Activated CD4-positive, alpha-beta T cell treated with anti-CD3 and anti-CD28 coated beads, Interleukin-2, amount 50 U/mL, for 4 hours (primary cell): ENCODE measurements at places on chromosomes 16 and 17.

GRCh38 chr17:82230609-82231311 is 1.9 kb downstream of the SLC16A3 start:
- DNase-seq: no peak

DNA sequence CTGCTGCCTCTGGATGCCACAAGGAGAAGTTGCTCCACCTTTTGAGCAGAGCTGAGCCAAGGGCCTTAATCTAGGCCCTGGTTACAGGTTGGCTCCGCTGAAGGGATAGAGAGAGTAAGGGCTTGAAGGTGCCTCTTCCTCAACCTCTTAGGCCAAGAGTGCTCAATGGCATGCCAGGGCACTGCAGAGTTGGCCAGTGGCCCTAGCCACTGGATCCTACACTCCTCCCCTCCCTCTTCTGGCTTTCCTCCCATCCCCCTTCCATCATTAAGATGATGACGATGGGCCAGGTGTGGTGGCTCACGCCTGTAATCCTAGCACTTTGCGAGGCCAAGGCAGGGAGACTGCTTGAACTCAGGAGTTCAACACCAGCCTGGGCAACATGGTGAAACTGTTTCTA is 50.5 kb downstream of the MYO18A start:
- DNase-seq: no peak

GRCh38 chr16:53631236-53632025 is 72.2 kb downstream of the RPGRIP1L start:
- DNase-seq: no peak

DNA sequence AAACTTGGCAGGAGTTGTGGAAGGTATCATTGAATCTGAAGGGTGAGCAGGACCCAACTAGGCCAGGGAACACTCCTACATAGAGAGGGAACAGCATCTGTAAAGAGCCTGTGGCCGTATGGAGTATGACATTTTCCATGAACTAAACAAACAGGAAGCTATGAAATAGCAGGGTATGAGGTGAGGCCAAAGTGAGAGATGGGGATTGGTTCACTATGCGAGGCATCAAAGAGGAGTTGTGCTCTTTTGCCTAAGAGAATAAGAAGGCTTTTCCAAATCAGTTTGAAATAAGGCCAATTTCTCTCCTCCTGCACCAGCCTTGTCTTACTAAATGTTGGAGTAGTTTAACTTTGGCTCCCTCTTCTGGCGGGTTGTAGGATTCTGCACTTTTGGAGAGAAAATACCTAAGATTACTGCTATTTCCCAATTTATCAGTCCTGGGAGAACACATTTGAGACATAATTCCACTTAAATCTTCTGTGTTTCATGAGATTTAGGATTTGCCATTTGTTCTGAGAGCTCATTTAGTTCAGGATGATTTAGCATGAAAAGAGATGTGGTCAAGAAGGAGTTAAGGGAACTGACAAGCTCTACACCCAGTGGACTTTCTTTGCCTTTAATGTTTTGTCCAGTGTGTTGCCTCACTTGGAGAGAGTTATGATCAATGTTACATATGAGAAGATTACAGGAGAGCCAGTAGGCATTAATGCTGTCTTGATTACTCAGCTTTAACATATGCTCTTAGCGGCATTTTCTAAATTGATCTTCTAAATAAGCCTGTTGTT is 55.4 kb downstream of the TNRC6C start:
- peak; percentile 43 for DNase-seq

DNA sequence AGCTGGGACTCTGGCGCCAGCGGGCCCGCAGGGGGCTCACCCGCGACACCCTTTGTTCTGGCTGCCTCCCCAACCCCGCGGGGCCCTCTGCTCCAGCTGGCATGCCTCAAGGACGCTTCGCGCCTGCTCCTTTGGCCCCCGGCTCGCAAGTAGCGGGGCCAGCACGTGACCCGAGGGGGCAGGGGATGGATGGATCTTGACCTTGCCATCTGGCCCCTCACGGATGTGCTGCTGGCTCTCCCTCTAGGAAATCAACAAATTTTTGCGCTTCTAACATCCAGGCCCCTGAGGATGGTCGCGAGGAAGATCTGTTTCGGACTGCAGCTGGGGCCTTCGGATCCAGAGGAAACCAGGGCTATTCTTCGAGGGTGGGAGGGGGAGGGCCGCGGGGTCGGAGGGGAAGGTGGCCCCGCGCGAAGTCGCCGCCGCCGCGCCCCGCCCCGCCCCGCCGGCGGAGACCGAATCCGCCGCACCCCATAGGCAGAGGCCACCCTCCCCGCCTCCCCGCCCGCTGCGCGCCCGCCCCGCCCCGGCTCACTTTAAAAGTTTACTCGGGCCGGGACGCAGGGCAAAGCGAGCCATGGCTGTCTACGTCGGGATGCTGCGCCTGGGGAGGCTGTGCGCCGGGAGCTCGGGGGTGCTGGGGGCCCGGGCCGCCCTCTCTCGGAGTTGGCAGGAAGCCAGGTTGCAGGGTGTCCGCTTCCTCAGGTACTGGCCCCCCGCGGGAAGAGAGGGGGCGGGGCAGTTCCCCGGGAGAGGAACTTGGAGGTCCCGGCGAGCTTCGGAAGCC is at the start of gene ACSF2:
Gene ACSF2 (plus strand): TSS at position 537 of the 790 bp plus-strand sequence. CDS start 44 bp downstream, at position 581.
- peak; percentile 50 for DNase-seq

DNA sequence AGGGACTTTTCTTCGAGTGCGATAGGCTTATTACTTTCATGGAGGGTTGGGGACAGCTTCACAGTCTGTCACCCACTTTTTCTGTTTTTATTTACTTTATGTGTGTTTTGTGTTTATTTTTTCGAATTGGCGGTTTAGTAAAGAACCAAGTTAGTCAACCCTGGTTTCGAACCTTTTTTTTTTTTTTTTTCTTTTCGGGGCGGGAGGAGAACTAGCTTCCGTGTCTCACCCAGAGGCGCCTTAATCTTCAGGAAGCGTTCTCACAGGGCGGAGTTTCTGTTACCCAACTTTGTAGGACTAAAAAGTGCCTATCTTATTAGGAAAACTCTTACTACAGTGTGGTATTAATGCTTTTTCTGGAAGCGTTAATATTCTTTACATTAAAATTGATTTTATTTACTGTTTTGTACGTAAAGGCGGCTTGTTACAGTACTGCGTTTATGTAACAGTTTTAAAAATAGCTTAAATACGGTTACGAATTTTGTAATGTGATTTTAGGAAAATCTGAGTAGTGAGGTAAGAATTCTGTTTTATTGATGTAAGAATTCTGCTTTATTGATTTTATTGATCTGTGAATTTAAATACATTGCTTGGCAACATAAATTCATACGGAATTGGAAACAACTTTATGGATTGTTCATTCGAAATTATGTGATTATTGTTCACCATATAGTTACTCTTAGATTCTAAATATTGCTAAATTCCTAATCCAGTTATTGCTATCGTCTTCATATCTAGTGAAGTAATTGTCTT is 885 bp downstream of the ZNF207 start:
- DNase-seq: peak; percentile 23

DNA sequence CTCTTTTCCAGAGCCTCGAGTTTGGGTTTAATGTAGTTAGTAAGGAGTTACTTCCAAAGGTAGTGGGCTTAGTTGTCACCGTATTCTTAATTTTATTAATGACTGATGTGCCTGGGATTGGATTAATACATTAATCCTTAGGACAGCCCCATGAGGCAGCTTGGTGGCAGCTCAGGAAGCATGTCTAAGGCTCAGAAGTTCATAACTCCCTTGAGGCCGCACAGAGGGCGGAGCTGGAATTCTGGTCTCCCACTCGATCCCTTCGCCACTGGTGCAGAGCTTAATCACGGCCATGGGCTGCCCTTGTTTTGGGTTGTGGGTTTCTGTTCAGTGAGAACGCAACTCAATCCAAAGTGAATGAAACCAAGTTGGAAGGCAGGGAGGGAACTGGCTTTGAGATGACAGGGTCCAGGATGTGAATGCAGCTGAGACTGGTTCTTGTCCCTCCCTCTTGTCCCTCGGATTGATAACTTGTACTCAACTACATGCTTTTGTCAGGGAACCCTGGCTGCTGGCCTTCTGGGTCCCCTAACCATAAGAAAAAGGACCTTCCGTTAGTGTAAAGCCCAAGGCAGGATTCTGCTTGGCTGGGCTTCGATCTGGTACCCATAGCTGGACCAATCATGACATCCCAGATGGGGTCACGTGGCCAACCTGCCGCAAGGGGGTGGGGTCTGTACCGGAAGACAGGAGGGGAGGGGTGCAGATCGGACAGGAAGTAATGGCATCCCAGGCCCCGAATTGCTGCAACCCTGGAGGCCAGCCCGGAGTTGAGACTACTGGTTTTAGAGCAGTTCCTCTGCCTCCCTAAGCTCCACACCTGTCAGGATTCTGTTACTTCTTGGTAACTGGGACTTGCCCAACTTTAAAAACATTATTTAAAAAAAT is 45.4 kb downstream of the SNX20 start:
- no peak for DNase-seq

DNA sequence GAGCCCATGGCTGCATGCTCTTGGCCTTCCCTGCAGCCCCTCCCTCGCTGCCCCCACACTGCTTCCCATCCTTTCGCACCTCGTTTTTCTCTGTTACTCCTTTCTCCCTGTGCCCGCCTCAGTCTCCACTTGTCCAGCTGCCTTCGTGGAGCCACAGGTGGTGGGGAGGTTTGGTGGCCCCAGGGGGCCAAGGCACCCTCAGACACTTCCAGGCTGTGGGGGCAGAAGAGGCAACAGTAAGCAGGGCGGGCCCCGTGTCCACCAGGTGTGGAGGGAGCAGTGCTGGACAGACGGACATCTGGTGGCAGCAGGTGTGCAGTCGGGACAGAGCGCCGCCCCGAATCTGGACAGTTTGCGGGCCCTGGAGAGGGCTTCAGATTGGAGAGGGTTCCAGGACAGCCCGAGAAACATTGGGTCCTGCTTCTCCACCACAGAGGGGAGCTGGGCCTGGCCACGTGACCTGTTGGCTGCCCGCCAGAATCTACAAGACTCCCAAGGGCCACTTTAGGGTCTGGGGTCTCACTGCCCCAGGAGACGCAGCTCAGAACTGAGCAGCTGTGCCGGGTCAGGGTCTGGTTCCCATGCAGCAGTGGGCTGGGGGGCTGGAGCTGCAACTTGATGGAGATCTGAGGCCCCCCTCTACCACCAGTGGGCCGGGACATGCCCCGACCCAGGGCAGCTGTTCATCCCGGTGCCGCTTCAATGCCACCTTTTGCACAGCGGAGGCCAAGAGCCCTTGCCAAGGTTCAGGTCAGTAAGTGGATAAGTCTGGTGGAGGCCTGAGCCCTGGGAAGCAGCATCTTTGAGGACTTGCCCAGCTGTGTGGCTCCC is 22.8 kb downstream of the BAHCC1 start:
- no peak for DNase-seq
